ENCODE measurements at places on chromosomes 16 and 17.

DNA sequence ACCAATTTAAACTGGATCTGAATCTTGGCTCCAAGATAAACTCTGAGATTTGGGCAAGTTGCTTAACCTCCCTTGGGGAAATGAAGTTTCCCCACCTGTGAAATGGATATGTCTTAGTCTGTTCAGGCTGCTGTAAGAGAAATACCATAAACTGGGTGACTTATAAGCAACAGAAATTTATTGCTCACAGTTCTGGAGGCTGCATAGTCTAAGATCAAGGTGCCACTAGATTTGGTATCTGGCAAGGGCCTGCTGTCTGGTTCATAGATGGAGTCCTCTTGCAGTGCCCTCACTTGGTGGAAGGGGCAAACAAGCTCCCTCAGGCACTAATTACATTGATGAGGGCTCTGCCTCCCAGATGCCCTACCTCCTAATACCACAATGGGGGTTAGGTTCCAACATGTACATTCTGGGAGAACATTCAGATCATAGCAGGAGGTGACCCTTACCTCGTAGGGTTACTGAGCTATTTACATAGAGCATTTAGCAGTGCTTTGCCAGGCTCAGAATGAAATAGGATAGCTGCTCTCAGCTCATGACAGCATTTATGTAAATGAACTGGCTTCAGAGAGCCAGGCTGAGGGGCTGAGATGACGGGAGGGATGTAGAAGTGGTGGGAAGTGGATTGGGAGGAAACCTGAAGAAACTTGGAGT, 83.9 kb downstream of the SPECC1 start:
- no peak for DNase-seq

DNA sequence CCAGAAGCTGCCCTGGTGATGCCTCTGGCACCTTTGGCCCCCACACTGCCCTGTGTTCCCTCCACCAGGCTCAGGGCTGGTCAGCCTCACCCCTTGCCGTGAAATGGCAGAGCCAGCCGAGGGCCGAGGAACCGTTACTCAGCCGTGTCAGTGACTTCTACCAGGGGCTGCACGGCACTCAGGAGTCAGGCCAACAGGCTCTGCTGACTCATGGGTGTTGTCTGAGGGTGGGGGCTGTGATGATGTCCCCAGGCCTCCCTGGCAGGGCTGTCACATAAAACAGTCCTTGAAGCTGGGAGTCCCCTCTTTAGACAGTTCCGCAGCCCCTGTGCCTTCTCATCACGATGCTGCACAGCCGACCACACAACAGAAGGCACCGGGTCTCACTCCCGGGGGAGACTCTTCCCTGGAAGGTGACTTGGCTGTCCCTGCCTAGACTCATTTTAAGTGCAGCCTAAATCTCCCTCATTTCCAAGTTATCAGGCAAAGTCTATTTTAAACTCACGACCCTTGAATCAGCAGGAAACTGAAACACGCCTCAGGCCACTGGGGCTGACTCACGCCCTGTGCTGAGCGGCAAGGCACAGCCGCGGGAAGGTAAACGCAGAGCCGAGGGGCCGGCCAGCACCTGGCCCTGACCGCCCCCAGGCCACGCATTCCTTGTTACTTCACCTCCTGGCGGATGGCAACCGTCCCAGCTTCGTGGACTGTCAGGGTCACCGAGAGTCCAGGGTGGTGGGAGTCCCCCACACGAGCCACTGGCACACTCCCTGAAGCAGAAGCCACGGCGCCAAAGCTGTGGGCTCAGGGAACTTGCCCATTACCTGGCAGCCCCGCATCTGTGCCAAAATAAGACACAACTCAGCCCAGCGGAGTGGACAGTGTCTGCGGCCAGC, 102.6 kb downstream of the ZNF778 start:
- peak; percentile 49 for DNase-seq

GRCh38 chr16:28616636-28617035, 6.8 kb upstream of the SULT1A1 start:
- no peak for DNase-seq

DNA sequence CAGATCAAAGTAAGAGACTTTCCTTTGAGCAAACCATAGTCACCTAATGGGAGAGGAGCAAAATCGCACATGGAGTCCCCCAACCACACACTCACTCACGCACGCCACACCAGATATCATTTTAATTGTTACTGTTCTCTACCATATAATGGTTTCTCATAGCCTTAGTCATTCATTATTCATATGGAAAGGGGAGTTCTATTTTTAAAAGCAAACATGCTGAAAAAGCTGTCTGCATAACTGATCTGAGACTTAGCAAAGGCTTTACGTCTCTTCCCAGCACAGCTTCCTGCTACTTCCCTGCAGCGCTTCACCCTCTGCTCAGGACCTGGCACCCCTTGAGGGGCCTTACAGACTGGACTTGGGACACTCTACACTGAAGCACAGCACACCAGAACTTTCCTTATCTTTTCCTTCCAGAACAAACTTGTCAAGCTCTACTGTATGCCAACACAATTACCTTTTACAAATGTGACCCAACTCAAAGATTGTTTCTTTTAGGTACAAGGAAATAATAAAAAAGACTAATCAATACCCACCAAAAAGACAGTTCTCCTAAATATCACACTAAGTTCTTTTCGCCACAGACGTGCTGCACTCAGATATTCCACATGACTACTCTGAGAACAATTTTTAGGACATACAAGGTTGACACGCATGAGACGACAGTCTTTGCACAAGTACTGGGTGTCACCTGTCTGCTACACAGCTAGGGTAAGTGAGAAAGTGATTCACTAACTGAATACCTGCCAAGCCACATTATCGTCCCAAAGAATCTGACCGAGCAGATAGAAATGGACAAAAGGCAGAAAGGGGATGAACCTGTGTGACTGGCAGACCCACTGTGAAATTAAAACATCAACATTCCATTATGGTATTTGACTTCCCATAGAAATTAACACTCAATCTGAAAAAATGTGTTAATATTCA, 21.5 kb downstream of the SRP68 start:
- no peak for DNase-seq

GRCh38 chr16:69019811-69020210, 85.6 kb upstream of the HAS3 start:
- no peak for DNase-seq

DNA sequence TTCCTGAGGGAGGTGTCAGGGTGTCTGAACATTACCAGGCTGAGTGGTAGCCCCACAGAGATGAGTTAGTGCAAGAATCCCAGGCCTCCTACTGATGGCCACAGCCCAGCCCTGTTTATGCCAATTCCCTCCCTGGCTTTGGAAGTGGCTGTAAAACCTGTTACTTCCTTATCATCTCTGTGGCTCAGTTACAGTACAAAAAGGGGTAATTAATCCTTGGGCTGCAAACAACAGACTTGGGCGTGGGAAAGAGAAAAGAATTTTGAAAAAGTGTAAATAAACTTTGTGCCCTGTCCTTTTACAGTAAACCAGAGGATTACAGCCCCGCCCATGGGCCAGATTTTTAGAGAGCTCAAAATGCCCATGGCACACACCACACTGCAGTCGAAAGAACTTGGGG, 73.1 kb upstream of the AXIN2 start:
- no peak for DNase-seq

GRCh38 chr16:54806378-54806777, 124.3 kb upstream of the IRX5 start:
- DNase-seq, result no peak

DNA sequence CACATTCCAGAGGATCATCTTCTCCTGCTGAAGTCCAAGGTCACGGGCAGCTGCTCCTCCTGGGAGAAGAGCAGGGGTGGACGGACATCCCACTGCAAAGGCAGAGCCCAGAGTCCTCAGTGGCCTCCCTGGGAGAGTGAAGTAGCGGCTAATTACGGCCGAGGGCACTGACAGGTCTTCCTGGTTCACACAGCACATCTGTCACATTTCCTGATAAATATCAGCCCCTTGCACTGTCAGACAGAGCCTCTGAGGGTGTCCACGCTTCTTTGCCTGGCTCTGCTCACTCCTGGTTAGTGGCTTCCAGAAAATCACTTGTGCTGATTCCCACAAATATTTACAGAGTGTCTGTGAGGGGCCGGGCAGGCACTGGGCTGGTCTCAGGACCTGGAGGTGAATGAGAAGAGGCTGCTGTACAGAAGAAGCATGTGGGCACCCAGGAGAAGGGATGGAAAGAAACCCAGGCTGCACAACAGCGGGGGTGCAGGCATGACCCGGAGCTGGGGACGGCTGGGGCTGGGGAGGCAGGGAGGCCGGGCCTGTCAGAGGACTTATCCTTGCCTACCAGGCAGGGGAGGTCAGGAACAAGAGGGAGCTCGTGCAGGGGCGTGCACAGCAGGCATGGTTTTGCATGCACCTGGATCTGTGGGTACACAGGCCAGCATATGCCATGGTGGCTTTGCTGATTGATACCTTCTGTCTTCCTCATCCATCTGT, 258.2 kb upstream of the TNRC6C start:
- DNase-seq, result no peak

Measured in CD4-positive, alpha-beta T cell treated with Interleukin-2 at 100 ng/mL for 4 hours (primary cell).